Activated CD8-positive, alpha-beta T cell treated with anti-CD3 and anti-CD28 coated beads for 36 hours (primary cell): ENCODE measurements at places on chromosomes 7 and 10. TPM values are rescaled to one million over a fixed set of nuclear protein-coding genes. Genes with fewer than 3 reads are reported as not detected.

GRCh38 chr7:3431306-3431705, 130.3 kb downstream of the SDK1 start:
- no peaks in the 10 kb centered on the region for H3K4me1 ChIP-seq
- peaks cover 1% of the 10 kb centered on the region for H3K27me3 ChIP-seq
- H3K4me3 ChIP-seq, result no peak overlapping the region
- no peaks in the 10 kb centered on the region for H3K36me3 ChIP-seq
- H3K27ac ChIP-seq, result no peak overlapping the region
- no peak for DNase-seq

- DNase-seq, result no peak
- H3K36me3 ChIP-seq, result no peaks in the 10 kb centered on the region
- H3K4me3 ChIP-seq, result no peak overlapping the region
- H3K4me1 ChIP-seq, result no peaks in the 10 kb centered on the region
Measured at GRCh38 chr7:38934536-38934935, 25.5 kb upstream of the VPS41 start.

- DNase-seq, result no peak
- no peaks in the 10 kb centered on the region for H3K36me3 ChIP-seq
- H3K4me1 ChIP-seq, result no peaks in the 10 kb centered on the region
- no peak overlapping the region for H3K27ac ChIP-seq
- no peaks in the 10 kb centered on the region for H3K27me3 ChIP-seq
- no peak overlapping the region for H3K4me3 ChIP-seq
Measured at GRCh38 chr10:94902570-94902969, 35.9 kb upstream of the CYP2C9 start.

- H3K4me3 ChIP-seq, result peak overlapping the region; percentile 13
- DNase-seq, result peak; percentile 73
- H3K4me1 ChIP-seq, result peaks cover 30% of the 10 kb centered on the region
- no peaks in the 10 kb centered on the region for H3K36me3 ChIP-seq
Measured at GRCh38 chr7:40700653-40701421, 566.0 kb downstream of the SUGCT start.

- peaks cover 28% of the 10 kb centered on the region for H3K4me1 ChIP-seq
- no peak overlapping the region for H3K4me3 ChIP-seq
- H3K36me3 ChIP-seq, result no peaks in the 10 kb centered on the region
- no peak overlapping the region for H3K27ac ChIP-seq
Measured at GRCh38 chr7:151731022-151731441, 145.9 kb downstream of the PRKAG2 start.

GRCh38 chr7:77244222-77244934, 44.8 kb upstream of the FGL2 start:
- no peak overlapping the region for H3K27ac ChIP-seq
- DNase-seq, result no peak
- H3K27me3 ChIP-seq, result no peaks in the 10 kb centered on the region

- no peak for DNase-seq
- no peak overlapping the region for H3K4me3 ChIP-seq
- H3K4me1 ChIP-seq, result no peaks in the 10 kb centered on the region
- no peak overlapping the region for H3K27ac ChIP-seq
- no peaks in the 10 kb centered on the region for H3K36me3 ChIP-seq
- peaks cover 1% of the 10 kb centered on the region for H3K27me3 ChIP-seq
Measured at GRCh38 chr10:58608351-58608750, 95.7 kb downstream of the BICC1 start.

- no peak overlapping the region for H3K27ac ChIP-seq
- peaks cover 28% of the 10 kb centered on the region for H3K36me3 ChIP-seq
- DNase-seq, result no peak
- peaks cover 3% of the 10 kb centered on the region for H3K4me1 ChIP-seq
Measured at GRCh38 chr7:56079450-56080185, 13.1 kb downstream of the PHKG1 start.

DNA sequence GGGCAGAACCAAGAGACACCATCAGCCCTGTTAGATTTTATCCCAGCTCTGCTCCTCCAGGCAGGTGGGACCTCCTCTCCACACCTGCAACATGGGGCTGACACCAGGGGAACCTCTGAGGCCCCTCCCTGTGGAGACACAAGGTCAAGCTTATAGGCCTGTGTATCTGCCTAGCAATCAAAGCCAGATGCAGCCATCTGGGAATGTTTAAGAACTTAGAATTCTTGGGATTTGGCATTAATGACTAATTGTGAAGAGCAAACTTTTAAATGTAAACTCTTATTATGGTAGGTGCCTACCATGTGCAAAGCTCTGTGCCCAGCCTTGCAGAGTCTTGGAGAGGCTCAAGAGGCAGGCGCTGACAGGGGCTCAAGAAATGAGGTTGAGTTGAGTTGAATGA, 52.1 kb downstream of the TBATA start:
- H3K4me3 ChIP-seq, result no peak overlapping the region
- no peaks in the 10 kb centered on the region for H3K4me1 ChIP-seq
- H3K27ac ChIP-seq, result no peak overlapping the region
- no peaks in the 10 kb centered on the region for H3K27me3 ChIP-seq

GRCh38 chr10:61541960-61542359, 88.8 kb upstream of the TMEM26 start:
- H3K4me1 ChIP-seq, result no peaks in the 10 kb centered on the region
- H3K4me3 ChIP-seq, result no peak overlapping the region
- no peaks in the 10 kb centered on the region for H3K36me3 ChIP-seq
- DNase-seq, result no peak
- H3K27me3 ChIP-seq, result no peaks in the 10 kb centered on the region

DNA sequence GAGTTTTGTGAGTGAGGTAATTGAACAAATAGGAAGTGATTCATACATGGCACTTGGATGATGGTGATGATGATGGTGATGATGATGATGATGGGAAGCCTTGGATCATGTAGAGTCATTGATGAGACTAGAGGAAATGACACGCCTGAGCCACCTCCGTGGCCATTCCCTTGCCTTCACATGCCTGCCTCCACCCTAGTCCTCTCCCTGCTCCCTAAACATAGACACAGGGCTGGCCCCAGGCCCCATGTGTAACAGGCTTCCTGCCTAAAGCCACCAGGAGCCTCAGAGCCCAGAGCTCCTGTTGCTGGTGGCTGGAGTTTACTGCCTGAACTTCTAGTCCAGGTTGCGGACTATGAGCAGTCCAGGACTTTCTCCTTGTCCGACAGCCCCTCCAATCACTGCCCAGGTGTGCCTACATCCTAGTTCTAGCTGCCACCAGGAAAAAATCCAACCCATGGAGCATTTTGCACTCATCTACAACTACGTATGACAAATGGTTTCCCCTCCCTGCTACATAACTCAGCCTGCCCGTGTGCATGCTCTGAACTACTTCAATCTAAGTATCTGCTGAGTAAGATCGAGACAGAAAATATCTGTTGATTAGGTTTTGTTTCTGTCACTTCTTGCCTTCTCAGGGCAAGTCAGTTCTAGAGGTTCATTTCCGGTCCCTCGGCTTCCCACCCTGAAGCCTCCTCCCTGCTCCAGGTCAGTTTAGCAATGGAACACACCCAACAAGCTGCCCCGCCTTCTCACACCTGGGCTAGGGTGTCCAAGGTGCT, 35.5 kb upstream of the KDM7A start:
- H3K36me3 ChIP-seq, result no peaks in the 10 kb centered on the region
- no peaks in the 10 kb centered on the region for H3K27me3 ChIP-seq
- peak; percentile 52 for DNase-seq
- H3K27ac ChIP-seq, result peak overlapping the region; percentile 43

DNA sequence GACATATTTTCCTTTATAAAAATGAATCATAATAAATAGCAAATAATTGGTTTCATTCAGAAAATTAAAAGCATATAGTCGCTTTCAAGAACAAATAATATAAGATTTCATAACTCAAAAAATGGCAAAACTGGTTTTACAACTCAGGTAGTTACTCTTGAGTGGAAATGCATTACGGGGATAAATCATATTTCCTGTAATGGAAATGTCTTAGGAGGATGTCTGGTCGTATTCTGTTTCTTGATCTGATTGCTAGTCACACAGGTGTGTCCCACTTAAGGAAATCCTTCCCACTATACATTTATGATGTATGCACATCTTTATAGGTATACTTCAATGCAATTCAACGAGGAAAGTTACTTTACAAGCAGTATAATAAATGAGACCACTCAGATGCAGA, 20.7 kb downstream of the NRAP start:
- peaks cover 23% of the 10 kb centered on the region for H3K27me3 ChIP-seq
- no peak overlapping the region for H3K27ac ChIP-seq
- peaks cover 8% of the 10 kb centered on the region for H3K4me1 ChIP-seq
- no peak overlapping the region for H3K4me3 ChIP-seq
- no peaks in the 10 kb centered on the region for H3K36me3 ChIP-seq

DNA sequence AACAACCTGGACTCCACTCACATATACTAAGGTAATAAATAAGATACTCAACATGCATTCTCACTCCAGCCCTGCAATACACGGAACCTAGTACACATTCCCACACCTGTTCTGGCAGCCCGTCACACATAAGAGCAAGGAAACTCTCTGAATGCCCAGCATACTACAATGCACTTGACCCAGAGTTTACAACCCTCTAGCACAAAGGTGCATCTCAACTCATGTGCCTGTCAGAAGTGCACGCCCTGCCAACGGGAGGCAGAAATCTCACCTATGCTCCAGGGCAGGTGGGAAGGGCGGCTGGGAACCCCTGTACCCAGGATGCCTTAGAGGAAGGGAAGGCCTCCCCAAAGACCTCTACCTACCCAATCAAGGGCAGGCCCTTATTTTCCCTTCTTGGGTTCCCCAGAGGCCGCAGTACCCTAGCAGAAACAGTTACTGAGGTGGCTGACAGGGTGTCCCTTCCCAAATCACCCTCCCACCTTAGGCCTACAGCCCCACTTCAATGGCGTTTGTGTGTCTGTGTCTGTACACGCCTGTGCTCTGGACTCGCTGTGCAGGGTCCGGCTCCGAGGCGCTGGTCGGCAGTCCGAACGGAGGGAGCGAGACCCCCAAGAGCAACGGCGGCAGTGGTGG, 2.0 kb downstream of the EVX1 start:
- no peak overlapping the region for H3K4me3 ChIP-seq
- no peaks in the 10 kb centered on the region for H3K36me3 ChIP-seq
- no peak for DNase-seq
- H3K4me1 ChIP-seq, result peaks cover 17% of the 10 kb centered on the region
- H3K27ac ChIP-seq, result no peak overlapping the region

DNA sequence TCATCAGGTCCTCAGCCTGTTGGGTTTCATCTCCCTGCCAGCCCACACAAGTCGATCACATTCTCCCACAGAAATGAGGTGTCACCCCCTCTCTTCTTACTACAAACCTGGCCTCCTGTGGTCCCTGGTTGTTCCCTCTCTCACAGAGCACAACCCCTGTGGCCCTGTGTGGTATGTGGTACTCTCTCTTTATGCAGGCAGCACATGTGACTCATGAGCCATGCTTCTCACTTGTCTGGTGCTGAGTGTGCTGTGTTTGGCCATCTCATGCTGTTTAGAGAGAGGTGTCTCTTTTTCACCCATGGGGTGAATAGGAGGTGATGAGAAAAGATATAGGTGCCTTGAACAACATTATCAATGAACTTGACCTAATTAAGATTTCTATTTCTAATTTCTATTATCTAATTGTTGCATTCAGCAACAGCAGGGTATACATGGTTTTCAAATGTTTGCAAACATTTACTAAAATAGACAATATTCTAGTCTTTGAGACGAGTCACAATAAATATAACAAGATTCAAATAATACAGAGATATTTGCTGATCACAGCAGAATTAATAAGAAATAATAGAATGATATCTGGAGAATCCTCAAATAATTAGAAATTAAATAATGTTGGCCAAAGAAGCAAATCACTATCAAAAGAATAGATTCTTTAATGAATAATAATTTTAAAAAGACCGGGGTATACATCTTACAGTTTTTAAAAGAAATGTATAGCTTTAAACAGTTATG, 633.8 kb upstream of the IGFBP3 start:
- no peak overlapping the region for H3K4me3 ChIP-seq
- no peaks in the 10 kb centered on the region for H3K4me1 ChIP-seq
- H3K27ac ChIP-seq, result no peak overlapping the region

DNA sequence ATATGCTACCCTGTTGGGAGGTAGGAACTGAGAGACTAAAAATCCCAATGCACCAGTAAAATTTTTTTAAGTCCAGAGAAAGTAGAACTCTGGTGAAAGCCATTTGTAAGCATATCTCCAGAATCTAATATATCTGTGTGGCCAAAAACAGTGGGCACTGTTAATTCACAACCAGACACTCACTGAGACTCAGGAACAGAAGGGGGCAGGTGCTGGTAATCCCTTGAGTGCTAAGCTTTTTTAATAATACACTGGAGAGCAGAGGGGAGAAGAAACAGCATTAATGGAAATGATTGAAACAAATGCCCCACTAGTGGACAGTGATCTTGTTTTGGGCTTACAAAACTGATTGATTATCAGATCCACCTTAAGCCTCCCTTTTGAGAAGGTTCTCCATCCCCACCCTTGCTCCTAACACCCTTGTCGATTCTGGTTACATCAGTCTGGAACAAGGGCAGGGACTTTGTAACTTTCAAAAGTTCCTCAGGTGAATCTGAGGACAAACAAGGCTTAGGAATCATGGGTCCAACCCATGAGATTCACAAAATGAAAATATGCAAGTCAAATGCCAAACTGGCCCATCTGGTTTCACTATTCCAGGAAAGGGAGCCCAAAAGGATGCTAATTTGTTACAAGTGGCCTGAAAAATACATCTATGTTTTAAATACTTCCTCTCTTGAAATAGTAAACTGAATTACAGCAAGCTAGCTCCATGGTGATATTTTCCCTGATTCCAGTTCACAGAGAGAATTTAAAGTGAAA, 29.7 kb downstream of the PLXNA4 start:
- no peak for DNase-seq
- H3K4me3 ChIP-seq, result no peak overlapping the region
- no peaks in the 10 kb centered on the region for H3K27me3 ChIP-seq
- no peak overlapping the region for H3K27ac ChIP-seq

DNA sequence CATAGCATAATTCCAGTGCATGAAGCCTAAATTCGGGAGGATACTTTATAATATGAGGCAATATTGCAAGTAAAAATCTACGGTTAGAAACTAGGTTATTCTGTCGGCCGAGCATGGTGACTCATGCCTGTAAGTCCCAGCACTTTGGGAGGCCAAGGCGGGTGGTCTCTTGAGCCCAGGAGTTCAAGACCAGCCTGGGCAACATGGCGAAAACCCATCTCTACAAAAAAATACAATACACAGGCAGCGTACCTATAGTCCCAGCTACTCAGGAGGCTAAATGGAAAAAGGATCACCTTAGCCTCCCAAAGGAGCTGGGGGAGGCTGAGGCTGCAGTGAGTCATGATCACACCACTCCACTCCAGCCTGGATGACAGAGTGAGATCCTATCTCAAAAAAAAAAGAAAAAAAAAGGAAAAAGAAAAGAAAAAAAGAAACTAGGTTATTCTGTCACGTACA, 14.2 kb downstream of the SKAP2 start:
- H3K27ac ChIP-seq, result no peak overlapping the region
- peaks cover 9% of the 10 kb centered on the region for H3K27me3 ChIP-seq
- no peak overlapping the region for H3K4me3 ChIP-seq
- no peaks in the 10 kb centered on the region for H3K36me3 ChIP-seq
- DNase-seq, result no peak

The MRLN gene
- total RNA-seq, result not detected

The WEE2 gene
- total RNA-seq, result not detected

The TMEM106B gene
- 28.8 TPM for total RNA-seq

The GIMAP5 gene
- 40.7 TPM for total RNA-seq

The ST8SIA6 gene
- not detected for total RNA-seq

The EMX2 gene
- not detected for total RNA-seq

The ASAH2 gene
- 2.9 TPM for total RNA-seq

The GNGT1 gene
- not detected for total RNA-seq

The NEUROD6 gene
- not detected for total RNA-seq
